ENCODE measurements at places on chromosomes 5 and 9.
A peak's percentile ranks its signal among the peaks of the same experiment; 100 is the strongest.

GRCh38 chr5:2465383-2465782 lies 286.1 kb downstream of the IRX2 start:
- no peak for DNase-seq

DNA sequence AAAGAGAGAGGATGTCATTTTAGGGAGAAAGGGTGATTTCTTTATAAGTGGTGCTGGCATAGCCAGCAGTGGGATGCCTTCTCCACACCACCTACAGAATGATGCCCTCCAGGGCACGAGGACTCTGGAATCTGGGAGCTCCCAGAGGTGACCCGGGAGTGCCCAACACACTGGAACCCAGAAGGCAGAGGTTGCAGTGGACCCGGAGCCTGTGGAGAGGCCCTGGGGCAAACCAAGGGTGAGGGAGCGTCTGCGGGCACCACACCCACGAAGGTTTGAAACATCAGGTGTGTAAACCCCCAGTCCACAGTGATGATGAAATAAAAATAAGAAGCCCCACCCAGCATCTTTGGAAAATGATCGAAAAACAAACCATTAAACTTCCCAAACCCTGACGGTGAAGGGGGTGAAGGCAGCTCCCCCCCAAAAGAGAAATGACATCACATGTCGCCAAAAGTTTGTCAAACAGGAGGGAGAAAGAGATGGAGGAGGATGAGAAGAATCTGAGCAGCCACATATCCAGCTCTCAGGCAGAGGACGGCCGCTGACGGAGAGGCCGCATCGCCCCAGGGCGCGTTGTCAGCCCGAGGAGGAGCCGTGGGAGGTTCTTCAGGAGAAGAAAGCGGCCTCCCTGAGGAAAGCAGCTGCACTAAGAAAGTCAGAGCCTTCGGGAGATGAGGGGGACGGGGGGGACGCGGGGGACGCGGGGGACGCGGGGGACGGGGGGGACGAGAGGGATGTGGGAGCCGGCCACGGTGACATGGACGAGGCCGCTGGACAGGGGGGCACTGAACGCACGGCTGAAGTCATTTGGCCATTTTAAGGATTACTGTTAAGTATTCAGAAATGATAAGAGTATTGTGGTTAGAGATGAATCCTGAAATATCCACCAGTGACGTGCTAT lies 43.1 kb upstream of the NSMF start:
- DNase-seq = no peak

DNA sequence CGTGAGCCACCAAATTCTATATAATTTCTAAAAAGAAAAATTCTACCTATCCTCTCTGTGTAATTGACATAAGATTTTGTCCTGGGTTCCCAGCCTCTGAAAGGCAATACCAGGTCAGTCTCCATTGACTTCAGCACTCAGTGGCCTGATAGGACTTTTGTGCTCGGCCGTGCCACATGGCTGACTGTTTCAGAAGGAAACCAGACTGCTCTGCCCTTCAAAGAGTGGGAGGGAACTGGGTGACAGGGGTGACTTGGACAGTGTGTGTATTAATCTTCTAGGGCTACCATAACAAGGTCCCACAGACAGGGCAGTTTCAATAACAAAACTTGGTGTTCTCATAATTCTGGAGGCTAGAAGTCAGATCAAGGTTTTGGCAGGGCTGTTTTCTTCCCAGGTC lies 43.0 kb downstream of the ARHGAP26 start:
- no peak for DNase-seq

DNA sequence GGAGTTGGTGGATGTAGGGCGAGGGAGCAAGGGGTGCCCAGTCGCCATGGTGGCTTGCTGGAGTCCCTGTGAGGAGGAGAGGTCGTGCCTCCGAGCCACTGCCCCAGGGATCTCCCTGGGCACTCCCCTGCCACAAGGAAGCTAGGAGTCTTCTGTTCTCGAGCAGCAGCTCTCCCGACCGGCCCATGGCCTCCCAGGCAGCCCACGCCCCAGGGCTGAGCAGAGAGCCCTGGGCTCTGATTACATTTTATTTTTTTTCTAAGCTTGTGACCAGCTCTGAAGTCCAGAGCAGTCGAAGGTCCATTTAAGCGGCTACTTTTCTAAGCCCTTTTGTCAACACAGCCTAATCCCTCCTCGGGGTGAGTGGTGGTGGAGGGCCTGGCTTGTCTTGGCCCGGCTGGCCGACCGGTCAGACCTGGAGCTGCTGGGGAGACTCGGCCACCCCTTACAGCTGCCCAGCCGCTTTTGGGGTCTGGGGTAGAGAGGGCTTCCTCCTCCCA lies 2.1 kb downstream of the RXRA start:
- peak; percentile 62 for DNase-seq

DNA sequence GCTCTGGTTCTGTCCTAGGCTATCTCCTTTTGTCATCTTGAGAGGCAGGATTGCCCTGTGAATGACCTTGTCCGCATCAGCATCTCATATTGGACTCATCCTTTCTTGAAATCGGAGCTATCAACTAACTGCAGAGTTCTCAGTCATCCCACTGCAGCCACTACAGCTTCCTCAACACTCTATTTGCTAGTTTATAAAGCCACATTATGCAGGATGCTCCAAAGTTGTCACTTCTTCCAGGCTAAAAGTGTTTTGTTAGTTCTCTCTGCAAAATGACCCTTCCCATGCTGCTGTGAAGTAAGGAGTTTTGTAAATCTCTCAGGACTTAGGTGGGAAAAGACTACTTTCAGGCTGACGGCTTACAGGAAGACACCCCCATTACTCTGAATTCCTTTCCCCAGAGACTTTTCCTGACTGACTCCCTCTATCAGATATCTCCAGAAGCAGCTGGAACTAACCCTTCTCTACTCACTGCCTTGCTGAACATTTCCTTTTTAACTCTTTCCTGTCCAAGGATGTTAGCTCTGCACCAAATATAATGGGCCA lies 257.6 kb downstream of the NFIB start:
- DNase-seq = no peak

DNA sequence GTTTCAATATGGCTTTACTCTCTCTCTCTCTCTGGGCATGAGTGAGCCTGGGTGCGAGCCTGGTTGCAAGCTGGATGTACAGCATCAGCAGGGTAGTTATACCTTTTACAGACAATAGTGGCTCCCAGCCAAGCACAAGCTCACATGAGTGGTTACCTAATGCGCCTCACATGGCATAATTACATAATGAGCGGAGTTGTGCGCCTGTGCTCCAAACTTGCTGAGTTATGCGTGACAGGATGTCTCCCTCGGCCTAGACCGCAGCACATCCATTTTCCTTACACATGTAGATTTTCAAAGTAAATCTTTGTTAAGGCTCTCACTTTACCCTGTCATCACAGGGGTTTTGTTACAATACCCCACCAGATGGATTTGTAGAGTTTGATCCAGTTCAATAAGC lies 233.5 kb upstream of the WWC1 start:
- no peak for DNase-seq

- DNase-seq = no peak
Measured at GRCh38 chr9:68741704-68742332, 36.8 kb downstream of the PIP5K1B start.

DNA sequence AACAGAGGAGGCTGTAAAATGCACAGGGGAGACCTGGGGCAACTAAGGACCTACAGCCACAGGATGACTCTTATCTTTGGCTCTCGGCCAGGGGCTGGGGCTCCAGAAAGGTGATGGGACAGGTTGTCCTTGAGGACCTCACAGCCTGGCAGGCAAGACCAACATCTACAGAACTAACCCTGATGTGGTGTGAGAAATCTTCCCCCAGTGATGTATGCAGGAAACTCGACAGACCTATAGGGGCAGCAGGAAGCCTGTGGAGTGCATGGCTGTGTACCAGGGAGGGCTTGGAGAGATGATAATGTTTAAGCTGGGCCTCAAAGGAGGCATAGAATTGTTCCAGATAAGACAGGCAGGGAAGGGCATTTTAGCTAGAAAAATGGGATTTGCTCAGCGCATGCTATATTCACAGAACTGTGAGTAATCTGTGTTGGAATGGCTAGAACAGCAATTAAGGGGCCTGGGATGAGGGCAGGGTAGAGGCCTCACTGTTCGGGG lies 68.5 kb upstream of the SLC25A51 start:
- no peak for DNase-seq

DNA sequence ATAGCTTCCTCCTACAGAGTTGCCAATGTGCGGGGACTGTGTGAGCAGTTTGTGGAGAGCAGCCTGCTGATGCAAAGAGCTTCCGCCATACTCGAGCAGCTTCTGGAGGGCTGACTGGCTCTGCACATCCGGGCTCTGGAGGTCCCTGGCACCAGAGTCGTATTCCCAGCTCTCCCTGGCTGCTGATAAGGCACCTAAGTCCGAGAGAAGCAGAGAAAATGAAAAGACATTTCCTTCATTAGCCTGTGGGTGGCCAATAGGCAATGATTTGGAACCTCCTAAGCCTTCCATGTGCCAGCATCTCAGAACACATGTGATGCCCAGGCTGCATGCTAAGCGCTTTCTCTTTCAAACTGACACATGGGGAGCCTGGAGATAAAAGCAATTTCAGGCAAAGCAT lies 94.3 kb downstream of the TSSK1B start:
- DNase-seq = no peak

GRCh38 chr5:141919218-141920119 lies 4.2 kb upstream of the DELE1 start:
- no peak for DNase-seq

- DNase-seq = no peak
Measured at GRCh38 chr9:97556721-97557605, 55.5 kb downstream of the TMOD1 start.

DNA sequence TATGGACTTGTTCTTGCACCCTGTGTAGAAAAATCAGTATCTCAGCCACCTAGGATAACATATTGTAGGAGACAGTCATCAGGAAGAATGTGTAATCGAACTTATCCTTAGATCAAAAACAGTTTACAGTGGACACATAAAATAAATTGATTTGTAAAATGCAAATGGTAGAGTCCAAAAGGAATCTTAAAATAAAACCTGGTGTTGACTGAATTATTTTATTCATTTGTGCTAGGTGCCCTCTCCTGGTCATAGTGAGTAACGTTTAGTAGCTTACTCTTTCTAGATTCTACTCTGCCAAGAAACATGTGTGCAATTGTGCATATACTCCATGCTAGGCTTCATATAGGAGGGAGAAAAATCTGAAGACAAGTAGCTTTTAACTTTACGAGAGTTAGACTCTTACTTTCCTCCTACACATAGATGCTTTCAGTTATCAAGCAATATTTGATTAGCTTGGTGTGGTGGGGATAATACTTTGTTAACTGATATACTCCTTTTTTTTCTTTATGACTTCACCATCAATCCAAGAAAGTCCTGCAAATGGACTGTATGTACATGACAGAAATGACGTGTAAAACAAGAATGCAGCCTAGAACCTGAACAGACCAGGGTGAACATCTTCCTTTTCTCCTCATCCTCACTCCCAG lies 23.7 kb upstream of the LOX start:
- DNase-seq = no peak

GRCh38 chr9:115225459-115226116 lies 107.6 kb upstream of the TNC start:
- no peak for DNase-seq

GRCh38 chr5:35365758-35366157 lies 135.5 kb upstream of the PRLR start:
- DNase-seq = no peak

Measured in upper lobe of left lung (tissue), 6 donors.